NCI-H2171 (cell line): ENCODE measurements at places on chromosomes 6 and 20.

GRCh38 chr20:20227013-20227571 is 140.8 kb upstream of the INSM1 start:
- DNase-seq: no peak

DNA sequence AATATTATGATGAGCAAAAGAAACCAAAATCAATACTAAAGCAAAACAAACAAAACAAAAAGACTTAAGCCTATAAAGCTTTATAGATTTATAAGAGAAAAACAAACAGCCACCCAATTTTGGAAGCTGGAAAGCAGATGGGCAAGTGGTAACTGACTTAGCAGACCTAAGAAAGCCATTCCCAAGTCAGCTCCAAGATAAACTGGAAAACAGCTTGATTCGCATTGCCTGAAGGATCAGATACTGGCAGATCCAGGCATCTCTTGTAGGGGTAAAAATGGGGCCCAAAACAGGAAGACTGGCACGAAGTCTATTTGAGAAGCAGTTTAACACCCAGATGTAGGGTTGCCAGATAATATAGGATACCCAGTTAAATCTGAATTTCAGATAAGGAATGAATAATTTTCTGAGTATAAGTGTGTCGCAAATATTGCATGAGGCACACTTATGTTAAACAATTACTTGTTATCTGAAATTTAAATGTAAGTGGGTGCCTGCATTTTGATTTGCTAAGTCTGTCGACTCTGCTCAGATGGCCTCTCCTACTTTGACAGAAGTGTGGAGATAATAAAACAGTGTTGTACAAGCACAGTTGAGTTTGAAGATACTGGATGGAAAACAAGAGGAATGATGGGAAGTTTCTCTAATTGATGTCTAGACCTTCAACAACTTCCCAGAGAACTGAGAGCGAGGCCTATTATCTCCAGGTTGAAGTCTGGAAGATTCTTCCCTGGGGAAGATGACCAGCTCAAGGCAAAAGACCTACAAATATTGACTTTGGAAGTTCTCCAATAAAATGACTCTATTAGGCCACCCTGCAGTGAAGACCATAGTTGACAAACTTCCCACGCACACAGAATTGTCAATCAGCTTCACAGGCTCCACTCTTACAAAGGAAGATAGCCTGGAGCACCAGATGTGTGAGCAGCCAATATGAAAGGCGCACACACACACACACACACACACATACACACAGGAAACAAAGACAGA is 113.4 kb downstream of the FAM50B start:
- no peak for DNase-seq

DNA sequence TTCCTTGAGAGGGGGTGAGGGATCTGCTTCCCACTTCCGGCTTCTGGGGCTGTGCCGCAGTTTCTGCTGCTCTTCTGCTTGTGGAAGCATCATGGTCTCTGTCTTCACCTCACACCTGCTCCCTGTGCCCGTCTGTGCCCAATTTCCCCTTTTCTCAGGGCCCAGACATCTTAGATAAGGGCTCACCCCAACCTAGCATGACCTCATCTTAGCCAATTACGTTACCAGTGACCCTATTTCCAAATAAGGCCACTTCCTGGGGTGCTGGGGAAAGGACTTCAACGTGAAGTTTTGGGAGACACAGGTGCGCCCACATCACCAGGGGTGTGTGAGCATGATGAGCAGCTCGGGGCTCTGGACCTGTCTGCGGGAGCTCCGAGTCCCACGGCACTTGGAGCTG is 20.7 kb upstream of the RBBP8NL start:
- DNase-seq: no peak

- DNase-seq: no peak
Observed at GRCh38 chr6:48068278-48069251, 42.4 kb downstream of the PTCHD4 start.

DNA sequence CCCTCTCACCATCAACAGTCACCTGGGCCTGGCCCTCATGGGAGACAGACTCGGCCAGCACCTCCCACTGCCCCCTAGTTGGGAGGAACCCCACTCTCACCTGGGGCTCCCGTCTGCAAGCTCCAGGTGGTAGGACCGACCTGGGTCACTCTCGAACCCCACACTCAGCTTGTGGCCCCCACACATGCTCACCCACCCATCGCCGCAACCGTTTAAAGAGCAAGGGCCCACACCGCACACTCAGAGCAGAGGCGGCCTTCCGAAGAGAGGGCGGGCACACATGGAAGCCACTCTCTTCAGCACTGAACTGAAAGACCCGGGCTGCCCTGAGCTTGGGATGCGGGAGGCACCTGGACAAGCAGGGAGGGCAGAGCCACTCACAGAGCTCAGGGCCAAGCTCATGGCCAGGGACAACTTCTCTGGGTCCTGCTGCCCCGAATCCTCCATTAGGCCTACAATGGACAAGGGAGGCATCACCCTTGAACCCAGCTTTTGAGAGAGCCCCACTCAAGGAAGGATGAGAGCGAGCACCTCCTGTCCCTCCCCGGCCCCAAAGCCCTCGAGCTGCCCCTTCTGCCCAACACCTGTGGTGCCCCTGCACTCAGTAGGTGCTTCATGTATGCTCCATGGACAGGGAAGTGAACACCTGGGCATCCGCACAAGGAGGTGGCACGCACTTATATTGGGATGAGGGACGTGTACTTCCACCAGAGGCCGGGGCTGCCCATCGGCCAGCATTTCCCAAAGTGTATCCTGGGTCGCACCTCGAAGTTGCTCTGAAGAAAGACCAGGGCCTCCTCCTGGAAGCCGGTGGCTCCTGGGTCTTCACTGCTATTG is 50.4 kb downstream of the YTHDF1 start:
- DNase-seq: no peak

DNA sequence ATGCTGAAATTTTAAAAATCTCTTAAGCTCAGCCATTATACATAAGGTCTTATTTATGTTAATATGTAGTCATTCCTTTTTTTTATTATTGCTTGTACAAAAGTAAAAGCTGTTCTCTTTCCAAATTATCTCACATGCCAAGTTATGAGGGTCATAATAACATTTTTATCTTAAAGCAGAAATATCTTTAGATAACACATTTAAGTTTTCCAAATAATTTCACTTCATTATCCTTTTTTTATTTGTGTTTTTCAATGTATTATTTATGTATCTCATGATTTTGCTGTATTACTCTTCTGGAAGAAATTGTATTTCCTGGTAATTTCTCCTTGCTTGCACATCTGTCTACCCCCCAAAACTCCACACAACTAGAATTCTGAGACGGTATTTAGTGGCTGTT is 461.1 kb upstream of the SOX4 start:
- no peak for DNase-seq

DNA sequence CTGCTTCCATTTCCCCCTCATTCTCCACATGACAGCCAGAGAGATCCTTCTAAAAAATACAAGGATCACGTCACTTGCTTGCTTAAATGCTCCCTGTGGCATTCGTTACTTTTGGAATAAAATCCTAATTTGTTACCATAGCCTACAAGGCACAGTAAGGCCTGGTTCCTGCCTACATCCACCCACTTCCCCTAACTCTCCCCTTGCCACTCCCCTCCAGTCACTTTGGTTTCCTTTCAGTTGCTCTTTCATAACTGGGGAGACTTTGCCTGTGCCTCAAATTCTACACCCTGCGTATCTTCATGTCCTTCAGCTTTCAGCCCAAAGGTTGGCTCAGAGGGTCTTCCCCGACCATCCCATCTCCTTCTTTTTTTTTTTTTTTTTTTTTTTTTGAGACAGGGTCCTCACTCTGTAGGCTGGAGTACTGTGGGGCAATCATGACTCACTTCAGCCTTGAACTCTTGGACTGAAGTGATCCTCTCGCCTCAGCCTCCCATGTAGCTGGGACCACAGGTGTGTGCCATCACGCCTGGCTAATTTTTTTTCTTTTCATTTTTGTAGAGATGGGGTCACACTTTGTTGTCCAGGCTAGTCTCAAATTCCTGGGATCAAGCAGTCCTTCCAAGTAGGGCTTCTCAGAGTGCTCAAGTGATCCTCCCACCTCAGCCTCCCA is 12.5 kb downstream of the ID1 start:
- no peak for DNase-seq

- DNase-seq: no peak
Observed at GRCh38 chr20:8983478-8984345, 85.2 kb upstream of the PLCB4 start.

DNA sequence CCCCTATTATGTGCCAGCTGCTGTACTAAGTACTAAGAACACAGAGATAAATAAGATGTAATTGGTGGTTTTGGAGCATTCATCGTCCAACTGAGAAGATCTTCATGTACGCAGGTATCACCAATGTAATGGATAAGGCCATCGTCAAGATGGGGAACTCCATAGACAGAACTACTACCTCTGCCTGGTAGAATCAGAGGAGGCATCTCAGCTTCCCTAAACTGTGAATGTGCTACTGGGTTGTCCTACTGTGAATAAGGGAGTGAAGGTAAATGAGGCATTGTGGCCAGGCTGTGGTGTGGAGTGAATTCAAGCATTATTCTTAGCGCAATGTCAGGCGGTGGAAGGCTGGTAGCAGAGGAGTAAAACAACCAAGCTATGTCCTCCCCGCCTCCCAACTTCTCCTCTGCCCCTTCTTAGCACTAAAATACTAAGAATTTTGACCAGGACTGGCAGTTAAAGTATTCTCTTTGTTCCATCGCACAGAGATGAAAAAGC is 68.2 kb downstream of the TBC1D7 start:
- DNase-seq: no peak

GRCh38 chr6:7697820-7698623 is 27.9 kb upstream of the BMP6 start:
- DNase-seq: no peak
